ENCODE measurements at places on chromosomes 1 and 21.

GRCh38 chr1:220991959-220992704 is 112.9 kb downstream of the HLX start:
- peak; percentile 51 for DNase-seq

DNA sequence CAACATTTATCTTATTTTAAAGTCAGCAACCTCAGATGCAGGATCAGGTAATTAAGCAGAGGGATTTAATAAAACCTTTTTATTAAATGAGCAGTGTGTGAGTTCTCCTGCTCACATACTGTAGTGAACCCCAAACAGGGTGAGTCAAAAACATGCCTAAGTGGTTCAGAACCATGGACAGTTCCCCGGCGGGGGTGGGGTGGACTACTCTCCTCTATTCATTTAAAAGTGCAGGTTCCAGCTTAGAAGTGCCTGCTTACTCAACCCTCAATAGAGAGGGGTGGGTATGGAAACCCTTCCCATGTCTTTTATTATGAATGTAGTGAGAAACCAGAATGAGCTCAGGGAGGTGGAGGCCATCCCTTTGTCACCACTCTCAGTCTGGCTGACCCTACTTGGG is 397.9 kb downstream of the HHAT start:
- DNase-seq = no peak

DNA sequence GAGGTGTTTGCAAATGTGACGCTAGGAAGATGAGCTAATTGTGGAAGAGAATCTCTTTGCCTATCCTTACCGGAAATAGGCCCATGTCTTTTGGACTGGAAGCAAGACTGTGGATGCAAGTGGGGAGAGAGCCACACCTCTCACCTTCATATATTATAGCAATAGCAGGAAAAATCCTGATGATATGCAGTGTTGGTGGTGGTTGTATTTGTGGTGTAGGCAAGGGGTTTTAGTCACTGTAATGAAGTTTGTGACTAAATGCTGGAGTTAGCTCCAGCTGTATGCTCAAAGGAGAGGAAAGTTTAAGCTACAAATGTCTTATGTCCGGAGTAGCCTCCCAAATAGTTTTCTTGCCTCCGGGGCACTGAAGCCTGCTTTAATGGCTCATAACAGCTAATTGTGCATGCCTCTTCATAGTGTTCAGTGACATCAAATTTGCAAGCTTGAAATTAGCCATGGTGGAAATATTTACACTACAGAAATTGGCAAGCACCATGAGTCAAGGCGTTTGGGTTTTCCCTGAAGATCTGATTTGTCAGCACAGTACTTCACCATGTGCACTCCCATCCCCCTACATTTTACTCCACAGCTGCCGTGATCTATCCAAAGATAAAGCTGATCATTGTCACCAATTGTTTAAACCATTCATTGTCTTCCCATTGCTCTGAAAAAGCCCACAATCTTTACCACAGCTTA is 102.6 kb upstream of the ZNF644 start:
- no peak for DNase-seq

DNA sequence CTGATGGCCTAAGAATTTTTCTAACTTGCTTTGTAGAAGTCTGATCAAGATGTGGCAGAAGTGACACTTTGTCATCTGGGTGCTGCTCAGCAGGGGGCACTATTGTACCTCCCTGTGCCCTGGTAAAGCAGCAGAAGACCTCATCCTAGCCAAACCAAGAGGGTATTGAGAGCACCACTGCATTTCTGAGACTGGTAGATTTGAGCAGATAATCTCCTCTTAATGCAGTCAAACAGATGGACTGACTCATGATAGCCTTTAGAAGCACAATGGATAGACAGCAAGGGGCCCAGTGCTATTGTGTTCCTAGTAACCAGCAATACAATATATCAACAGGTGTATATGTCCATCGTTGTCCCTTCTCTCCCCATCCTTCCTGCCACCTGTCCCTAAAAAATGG is 5.7 kb downstream of the TPM3 start:
- peak; percentile 47 for DNase-seq

DNA sequence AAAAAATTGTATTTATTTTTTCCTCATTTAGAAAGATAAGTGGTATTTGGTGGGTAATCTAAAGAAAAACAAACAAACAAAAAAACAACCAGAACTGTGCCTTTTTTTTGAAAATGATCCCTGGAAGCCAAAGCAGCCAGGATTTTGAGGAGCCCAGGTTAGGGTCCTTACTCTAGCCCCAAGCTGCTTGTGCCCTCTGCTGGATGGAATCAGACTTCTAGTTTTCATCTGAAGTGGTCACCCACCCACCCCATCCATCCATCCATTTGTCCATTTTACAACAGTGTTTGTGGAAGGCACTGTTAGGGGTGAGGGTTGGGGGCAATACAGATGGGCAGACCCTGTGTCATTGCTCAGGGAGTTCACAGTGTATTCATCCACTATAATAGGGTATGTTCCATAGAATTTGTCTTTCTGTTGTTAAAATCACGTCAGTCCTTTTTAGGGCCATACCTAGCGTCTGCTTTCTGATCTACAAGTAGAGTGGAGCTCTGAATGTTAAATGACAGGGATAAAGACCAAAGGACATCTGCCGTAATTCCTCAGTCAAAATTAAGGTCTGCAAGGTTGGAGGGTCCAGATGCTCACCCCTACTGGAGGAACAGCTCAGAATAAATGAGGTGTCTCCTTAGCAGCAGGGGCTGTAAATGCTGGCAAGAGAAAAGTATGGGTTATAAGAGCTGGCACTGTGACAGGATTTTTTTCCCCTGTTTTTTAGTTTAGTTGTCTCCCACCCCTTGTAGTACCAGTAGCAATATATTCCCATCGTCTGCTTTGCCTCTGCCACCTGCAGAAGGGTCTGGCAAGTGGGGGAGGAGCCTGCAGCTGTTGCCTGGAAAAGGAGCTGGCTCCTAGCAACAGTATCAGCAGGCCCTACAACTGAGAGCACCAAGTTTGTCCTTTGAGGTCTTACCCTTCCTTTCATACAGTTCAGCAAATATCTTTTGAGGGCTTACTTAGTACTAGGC is 3.2 kb downstream of the LRRC42 start:
- DNase-seq = peak; percentile 47

DNA sequence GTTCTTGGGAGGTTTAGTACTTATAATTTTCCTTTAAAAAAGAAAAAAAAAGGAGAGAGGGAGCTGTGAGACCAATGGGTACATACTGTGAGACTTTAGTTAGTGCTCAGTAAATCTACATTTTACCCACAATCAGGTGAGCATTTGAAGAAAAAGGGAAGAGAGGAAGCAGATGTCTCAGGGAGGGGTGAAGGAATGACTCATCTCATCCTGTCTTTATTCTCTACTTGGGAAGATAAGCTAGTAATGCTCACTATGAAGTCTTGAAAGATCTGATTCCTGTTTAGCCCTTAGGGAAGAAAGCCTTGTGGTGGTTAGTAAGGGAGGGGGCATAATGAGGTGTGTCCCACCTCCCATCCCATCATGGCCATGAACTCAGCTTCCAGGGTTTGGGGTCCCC is 112.6 kb downstream of the PLD5 start:
- DNase-seq = no peak

GRCh38 chr21:29030909-29031308 is 6.4 kb downstream of the USP16 start:
- no peak for DNase-seq

DNA sequence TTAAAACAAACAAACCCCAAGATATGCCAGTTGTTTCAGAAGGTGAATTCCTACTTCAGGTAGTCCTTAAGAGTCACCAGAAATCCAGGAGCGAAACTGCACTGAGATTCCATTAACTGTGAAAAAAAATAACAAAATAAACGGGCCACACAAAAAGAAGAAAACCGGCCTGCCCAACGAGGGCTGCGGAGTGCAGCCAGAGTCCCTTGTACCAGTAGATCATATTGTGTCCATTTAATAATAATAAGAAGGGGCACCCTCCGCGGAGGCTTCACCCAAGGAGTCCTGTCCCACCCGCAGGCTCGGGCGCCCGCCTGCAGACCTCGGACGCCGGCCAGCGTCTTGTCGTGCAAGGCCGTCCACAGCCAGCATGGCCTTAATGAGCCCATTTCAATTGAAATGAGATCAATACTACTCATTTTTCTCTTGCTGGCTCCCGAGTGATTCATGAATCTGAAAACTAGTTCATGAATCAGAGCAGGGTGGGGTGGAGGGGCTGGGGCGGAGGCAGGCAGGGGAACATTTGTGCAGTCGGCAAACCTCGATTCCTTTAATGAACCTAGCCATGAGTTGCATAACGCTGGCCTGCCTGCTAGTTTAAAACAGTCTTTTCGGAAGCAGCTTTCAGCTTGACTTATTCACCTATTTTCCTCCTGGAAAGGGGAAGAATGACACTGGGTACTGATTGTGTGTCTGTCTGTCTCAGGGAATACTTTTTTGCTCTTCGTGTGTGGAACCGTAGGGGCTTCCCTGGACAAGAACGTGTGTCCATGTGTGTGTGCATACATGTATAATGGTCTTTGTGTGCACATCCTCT is 113.1 kb upstream of the IRF2BP2 start:
- peak; percentile 91 for DNase-seq

GRCh38 chr1:214337015-214337414 is 56.1 kb downstream of the SMYD2 start:
- DNase-seq = no peak

DNA sequence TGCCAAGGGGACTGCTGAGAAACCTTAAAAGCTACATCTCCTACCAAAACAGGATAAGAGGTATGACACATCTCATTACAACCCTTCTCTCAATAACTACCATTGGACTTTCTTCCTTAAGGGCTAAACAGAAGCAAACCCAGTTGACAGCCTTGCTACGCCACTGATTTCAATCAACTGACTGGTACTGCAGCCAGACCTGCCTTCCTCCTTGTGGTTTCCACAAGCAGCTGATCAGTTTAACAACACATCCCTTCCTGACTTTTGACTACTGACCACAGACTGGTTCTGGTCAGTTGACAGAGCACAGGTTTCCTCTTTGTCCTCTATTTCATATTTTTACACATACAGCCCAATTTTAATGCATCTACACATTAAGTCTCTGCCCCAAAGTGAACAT is 108.8 kb downstream of the ADAMTS1 start:
- DNase-seq = no peak

- no peak for DNase-seq
Measured at GRCh38 chr1:211628417-211628816, 47.0 kb downstream of the NEK2 start.

GRCh38 chr1:6292102-6292501 is 31.2 kb upstream of the GPR153 start:
- DNase-seq = no peak

GRCh38 chr21:27694667-27695066 is 727.8 kb upstream of the ADAMTS5 start:
- DNase-seq = no peak

GRCh38 chr1:20493839-20494608 is 8.0 kb upstream of the CAMK2N1 start:
- peak; percentile 88 for DNase-seq

DNA sequence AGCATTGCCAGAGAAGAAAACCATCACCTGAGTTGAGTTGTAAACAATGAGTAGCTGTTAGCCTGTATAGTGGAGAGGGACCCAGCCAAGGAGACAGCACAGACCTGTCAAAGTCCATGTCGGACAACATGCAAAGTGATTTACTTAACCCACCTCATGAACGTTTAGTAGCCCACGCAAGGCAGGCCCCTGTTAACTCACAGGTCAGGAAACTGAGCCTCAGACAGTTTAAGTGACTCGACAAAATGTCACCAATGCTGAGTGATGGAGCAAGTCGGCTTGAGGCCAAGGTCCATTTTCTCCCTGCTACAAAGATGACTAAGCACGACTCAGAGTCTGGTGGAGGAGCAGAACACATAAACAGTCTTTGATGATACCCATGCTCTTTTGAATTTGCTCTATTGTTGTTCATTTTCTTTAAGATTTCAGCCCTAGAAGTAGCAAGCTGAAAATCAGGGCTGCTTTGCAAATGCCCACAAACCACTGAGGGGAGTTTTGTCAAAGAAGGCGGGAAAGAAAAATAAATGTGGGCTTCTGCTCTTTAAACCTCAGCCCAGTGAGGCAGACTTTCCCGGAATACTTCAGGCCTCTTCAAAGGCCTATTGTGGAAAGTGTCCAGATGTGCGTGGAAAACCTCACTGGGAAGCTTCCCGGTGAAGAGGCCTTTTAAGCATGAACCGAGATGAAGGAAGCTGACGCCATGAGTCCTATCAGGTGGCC is 83.8 kb upstream of the HOOK1 start:
- peak; percentile 96 for DNase-seq

All from HCEC 1CT (cell line).